Stimulated activated CD4-positive, alpha-beta T cell treated with anti-CD3 and anti-CD28 coated beads, Interleukin-1b, Interleukin-23, amount 100 ng/mL, for 1 hour (primary cell): ENCODE measurements at places on chromosomes 6 and 20.
A peak's percentile ranks its signal among the peaks of the same experiment; 100 is the strongest.

DNA sequence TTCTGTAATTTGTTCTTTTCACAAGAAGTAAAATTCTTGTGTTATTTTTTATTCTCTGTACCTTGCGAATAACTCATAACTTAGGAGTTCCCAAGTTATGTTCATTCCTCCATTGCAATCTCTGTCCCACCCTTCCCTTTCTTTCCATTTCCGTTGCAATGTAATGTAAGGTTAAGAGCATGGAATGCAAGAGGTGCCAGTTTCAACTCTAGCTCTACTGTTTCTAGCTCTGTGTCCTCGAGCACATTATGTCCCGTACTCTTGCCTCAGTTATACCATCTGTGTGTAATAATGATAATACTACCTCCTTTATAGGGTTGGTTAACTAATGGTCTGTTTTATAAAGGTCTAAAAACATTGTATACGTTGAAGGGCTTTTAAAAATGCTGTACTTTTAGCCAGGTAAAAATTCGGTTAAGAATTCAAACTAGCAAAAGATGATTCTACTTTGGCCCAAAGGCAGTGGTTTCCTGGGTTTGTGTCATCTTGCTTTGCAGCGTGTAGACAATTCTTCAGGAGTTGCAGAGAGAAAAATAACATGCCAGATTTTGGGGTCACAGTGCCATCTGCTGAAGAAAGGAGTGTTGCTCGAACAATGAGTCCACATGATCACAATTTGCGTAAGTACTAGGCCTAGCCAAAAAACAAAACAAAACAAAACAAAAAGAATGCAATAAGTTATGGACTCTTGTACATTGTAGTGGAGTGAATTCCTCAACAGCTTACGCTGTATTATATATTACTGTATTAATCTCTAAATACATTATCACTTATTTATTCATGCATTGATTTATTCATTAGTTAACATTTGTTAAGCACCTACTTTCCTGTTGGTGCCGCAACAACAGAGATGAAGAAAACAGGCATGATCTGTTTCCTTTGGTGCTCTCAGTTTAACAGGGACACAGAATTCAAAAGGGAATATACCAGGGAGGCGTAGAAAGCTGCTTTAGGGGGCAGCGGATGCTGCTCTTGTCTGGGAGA lies 10.0 kb upstream of the PFDN4 start:
- DNase-seq, result no peak

GRCh38 chr20:51696304-51697071 lies 71.7 kb downstream of the ATP9A start:
- DNase-seq, result no peak

GRCh38 chr20:22686097-22686496 lies 101.7 kb upstream of the FOXA2 start:
- no peak for DNase-seq

- DNase-seq, result no peak
These were observed 19.9 kb downstream of the PEDS1 start for GRCh38 chr20:50133474-50134217.

- no peak for DNase-seq
These were observed 107.3 kb downstream of the TFAP2B start for GRCh38 chr6:50925981-50926380.

DNA sequence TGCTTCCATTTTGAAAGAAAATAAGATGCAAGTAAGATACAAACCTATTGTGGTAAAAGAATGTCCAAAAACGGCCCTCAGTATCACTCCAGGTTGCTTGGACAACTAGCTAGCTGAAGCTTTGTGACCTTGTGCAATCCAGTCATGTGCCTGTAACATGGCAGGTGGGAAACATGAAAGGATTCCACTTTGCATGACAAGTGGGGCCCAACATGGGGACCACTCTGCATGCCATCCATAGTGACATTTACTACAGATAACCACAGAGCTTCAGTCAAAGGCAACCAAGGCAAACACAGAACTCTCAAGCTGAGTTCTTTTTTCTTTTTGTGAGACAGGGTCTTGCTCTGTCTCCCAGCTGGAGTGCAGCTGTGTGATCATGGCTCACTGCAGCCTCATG lies 15.8 kb upstream of the FBXO9 start:
- DNase-seq, result no peak

- DNase-seq, result no peak
These were observed 76.3 kb downstream of the PDE10A start for GRCh38 chr6:165586706-165587105.

- DNase-seq, result no peak
These were observed 196.3 kb downstream of the SYNDIG1 start for GRCh38 chr20:24665741-24666191.

DNA sequence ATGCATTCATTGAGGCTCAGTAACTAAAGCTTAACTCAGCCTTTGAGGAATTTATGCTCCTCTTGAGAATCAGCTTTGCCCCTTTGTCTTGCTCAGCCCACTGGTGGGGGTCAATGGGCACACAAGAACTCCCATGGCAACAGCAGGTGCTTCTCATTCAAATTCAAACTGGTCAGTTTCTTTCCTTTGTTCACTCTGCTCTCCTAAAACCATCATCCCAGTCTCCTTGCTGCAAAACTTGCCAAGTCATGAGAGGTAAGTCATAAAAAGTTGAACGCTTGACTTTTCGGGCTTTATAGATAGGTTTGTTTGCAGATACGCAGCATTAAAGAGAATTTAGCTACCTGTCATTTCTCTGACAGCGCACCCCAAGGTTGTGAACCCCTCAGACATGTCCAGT lies 146.8 kb downstream of the TFAP2A start:
- DNase-seq, result no peak

GRCh38 chr20:37359331-37359730 lies 13.4 kb downstream of the SRC start:
- DNase-seq, result no peak

DNA sequence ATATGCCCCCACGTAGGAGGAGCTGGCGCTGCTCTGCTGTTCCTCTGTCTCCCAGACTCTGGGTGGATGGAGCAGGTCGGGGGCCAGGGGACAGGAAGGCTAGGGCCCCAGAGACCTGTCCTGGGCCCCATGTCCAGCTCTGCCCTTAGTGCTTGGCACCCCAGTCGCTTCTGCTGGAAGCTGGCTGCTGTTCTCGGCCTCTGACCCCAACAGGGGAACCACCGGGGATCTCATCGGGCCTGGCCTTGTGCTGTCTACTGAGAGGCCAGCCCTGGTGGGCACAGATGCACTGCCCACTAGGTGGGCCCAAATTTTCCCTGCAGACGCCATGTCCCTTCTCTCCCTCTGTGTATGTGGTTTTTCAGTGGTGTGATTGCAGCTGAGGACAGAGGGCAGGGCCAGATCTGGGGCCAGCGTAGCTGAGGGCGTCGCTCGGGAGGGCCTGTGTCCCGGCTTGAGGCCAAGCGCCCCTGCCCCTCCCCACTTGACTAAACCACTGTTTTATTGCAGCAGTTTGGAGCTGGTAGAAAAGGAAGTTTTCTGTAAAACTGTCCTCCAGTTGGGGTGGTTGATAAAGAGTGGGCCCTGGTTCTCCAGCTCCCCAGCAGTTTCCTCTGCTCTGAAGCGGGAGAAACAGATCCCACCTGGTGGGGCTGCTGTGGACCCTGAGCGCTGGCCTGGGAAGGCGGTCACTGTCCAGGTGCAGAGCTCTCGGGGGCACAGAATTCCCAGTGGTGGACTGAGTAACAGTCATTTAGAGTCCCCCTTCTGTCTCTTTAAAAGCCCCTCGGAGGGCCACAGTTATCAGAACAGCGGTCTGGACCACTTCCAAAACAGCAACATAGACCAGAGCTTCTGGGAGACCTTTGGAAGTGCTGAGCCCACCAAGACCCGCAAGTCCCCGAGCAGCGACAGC lies 5.9 kb upstream of the COL20A1 start:
- no peak for DNase-seq

DNA sequence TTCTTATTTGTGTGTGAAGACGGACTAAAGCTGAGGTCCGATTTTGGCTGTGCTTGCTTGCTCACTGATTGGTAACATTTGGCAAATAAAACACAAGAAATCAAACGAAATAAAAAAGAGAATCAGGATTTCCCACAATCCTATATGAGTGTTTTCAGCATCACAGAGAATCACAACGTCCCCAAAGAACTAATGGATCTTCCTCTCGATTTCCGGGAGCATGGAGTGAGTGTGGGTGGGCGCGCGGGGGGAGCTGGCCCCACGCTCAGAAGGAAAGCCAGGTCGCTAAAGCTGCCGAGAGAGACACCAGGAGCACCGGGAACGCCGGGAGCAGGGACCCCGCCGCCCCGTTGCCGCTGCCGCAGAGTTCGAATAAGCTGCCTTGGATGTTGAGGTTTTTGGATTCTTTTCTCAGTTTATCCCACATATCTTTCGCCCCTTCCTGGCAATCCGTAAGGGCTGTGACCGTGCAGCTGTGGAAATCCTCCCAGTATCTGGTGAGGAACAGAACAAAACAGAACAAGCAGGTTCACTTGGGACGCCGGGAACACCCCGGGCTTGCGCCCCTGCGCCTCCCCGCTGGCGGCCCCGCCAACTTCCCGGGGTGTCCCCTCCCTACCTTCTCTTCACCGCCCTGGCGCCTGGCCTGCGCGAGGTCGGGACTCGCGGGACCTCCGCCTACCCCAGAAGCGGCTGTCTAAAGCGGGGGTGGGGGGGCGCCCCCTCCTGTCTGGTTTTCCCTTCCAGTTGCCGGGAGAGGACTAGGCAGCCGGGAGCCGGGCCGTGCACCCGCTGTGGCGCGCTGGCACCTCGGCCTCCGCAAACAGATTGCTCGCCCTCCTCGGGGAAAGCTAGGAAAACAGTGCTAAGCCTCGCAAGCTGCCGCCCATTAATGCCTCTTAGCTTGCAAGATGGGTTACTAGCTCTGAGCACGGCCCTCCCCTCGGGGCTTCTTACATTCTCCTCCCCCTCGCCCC lies 7.7 kb downstream of the NRN1 start:
- DNase-seq, result no peak

GRCh38 chr6:40476673-40477072 lies 110.5 kb downstream of the LRFN2 start:
- no peak for DNase-seq

GRCh38 chr20:33515569-33516216 lies 25.8 kb downstream of the CBFA2T2 start:
- DNase-seq, result no peak

- DNase-seq, result no peak
These were observed 459.7 kb upstream of the HTR1E start for GRCh38 chr6:86477500-86478148.

GRCh38 chr6:5085648-5086293 lies 630 bp downstream of the PPP1R3G start:
- no peak for DNase-seq

- DNase-seq, result no peak
These were observed 53.5 kb downstream of the CARMIL1 start for GRCh38 chr6:25332655-25333071.

- no peak for DNase-seq
These were observed 14.1 kb downstream of the HUS1B start for GRCh38 chr6:642805-643204.

- no peak for DNase-seq
These were observed 119.7 kb downstream of the MAP3K4 start for GRCh38 chr6:161111261-161111660.

- DNase-seq, result no peak
These were observed 49.5 kb downstream of the KDM1B start for GRCh38 chr6:18204691-18205090.

DNA sequence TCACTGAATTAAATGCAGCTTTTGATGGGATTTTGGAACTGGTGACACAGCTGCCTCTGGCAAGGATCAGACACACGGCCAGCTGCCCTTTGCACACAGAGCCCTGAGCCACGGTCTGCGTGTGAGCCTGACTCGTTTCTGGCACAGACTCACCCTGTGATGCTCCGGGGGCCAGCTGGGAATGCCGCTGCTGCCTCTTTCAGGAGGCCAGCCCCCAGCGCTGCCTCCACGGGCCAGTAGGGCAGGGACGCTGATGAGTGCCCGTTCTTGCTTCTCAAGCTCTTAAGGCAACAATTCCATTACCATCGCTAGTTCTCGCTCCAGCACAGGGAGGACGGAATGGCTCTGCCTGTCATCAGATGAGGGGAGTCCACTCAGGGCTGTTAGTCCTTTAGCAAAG lies 61.6 kb downstream of the IRF4 start:
- no peak for DNase-seq

GRCh38 chr20:15866916-15867730 lies 706.1 kb downstream of the KIF16B start:
- no peak for DNase-seq

- no peak for DNase-seq
These were observed 170.0 kb downstream of the HACE1 start for GRCh38 chr6:104689551-104690205.

DNA sequence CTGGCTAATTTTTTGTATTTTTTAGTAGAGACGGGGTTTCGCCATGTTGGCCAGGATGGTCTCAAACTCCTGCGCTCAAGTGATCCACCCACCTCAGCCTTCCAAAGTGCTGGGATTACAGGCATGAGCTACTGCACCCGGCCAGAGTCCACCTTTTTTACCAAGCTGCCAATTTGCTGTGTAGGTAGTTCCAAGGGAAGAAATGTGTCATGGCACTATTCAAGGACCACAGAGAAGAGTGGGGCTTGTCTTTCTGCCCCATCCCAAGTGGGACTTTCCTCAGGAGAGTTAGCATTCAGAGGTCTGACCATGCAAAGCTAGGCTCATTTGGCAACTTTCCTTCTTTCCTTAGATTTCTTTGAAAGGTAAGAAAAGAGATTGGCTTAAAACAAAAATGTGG lies 111.9 kb upstream of the TRAF3IP2 start:
- no peak for DNase-seq

- peak; percentile 32 for DNase-seq
These were observed 54.5 kb downstream of the STMND1 start for GRCh38 chr6:17156112-17156921.

DNA sequence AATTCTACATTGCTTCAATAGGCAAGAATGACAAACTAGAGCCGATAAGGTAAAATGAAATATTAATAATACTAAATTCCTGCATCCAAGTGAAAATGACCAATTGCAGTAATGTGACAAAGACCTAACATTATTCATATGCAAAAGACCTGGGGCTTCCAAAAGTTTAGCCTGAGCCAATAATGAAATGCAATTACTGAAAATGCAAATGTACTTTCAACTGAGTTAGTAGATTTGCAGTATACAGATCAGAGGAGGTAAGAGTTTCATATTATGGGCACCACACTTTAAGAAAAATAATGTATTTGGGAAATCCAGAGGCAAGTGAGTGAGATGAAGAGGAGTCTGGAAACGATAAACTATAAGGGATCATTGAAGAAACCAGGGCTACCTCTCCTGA lies 193.7 kb upstream of the GMDS start:
- no peak for DNase-seq

DNA sequence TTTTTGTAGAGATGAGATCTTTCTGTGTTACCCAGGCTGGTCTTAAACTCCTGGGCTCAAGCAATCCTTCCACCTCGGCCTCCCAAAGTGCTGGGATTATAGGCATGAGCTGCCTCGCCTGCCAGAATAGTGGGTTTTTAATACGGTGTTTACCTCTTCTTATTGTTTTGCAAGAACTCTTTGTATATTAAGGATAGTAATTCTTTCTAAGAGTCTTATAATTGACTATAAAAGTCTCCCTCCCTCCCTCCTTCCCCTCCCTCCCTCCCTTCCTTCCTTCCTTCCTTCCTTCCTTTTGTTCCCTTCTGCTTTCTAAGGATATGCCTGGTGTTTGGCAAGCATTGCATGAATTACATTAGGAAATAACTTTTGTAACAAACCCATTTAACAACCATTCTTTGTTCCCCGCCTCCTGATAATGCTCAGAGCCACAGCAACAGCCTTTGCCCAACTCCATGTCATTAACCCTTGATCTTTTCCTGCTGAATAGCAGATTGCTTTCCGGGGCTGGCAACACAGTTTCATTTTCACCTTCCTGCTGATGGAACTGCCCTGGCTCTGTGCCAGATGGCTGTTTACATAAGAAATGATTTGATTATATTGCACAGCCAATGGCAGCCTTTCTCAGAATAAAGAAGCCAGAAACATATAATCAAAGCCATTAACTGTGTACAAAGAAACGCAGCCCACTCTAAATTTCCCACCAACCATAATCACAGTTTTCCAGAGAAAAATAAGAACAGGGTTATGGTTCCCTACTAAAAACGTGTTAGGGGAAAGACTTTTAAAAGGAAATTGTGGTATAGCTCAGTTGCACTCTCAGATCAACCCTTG lies 143.7 kb upstream of the PTPN1 start:
- DNase-seq, result peak; percentile 15
